Colonic mucosa (tissue), 4 donors: ENCODE measurements at places on chromosomes 5 and 9.
A peak's percentile ranks its signal among the peaks of the same experiment; 100 is the strongest.

DNA sequence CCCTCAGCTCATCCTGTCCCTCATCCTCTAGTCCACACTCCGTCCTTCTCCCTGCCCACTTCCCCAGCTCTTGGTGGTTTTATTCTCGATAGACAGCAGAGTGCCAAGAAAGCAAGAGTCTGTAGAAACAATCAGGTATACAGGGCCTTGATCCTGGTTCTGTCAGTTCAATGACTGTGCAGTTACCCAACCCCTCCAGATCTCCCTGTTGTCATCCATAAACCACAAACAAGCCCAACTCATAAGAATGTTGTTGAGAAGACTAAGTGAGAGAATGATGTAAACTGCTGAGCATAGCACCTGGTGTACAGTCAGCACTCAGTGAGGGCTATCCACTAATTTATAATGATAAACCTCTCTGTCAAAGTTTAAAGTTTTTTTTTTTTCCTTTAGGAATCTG is 31.3 kb downstream of the ISL1 start:
- DNase-seq, result no peak

GRCh38 chr9:121888438-121888775 is 204.7 kb downstream of the TTLL11 start:
- DNase-seq, result no peak

DNA sequence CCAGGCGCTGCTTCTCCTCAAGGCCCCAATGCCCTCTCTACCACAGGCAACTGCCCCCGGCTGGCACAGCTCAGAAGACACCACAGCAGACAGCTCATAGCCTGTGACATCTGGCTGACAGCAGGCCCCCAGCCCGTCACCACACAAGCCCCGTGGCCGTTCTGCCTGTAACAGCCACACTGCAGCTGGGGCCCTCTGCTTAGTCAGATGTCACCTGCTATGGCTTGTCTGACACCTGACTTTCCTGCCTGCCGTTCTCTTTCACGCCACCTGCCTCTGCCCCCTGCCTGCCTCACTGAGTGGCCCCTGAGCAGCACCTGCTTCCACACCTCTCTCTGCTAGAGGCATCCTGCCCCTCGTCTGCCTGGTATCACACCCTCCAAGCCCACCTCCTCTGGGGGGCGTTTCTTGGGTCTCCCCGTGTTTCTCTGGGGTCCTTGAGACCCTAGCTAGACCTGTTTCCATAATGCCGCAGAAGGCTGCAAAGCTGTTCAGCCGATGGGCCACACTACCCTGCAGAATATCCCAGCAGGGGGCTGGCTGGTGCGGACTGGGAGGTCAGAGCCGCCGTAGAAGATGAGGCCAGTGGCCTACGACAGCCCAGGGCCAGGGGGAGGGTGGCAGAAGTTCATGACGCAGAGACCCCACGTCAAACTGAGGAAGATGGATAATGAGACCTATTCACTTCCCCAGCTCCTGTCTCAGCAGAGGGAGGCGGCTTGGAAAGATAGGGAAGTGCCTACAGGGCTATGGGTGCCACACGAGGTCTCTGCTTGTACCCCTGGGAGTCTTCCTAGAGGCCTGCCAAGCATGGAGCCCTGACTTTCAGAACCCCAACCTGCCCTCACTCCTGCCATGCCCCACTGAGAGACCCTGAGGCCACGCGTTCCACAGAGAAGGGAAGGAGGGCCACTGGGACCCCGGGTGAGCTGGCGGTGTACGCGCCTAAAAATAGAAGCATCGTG is 95.1 kb downstream of the ZNF354C start:
- DNase-seq, result no peak

DNA sequence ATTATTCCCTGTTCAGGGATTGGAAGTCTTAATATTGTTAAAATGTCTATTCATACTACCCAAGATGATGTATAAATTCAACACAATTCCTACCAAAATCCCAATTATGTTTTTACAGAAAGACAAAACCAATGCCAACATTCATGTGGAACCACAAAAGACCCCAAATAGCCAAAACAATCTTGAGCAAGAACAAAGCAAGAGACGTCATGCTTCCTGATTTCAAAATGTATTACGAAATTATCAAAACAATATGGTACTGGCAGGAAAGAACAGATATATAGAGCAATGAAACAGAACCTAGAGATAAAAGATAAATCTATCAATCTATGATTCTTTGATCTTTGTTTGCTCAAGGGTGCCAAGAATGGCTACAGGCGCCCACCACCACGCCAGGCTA is 237.9 kb downstream of the TAF11L14 start:
- no peak for DNase-seq

DNA sequence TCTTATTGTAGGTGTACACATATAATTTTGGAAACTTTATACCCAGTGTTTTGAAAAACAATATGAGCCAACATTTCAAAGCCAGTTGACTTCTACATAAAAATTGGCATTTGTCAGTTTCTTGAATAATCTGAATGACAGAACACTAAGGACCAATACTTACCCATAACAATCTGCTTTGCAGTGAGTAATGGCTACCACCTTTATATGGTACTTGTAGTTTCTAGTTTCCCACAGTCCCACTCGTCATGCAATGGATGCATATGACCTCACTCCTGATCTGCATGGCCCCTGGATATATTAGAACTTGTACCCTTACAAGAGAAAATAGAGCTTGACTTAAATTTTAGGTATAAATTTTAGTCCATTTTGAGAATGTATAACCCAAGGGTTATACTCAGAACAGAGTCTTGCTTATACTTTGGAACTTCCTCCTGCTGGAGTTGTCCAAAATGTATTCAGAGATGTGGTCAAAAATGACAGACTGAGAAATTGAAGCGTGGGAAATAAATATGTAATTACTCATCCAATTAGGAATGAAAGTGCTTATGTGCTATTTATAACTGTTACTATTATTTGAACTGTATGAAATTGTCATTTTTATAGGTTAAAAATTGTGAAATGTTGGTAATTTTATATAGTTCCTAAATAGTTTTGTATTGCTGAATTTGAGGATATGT is 19.5 kb downstream of the XRCC4 start:
- DNase-seq, result no peak

DNA sequence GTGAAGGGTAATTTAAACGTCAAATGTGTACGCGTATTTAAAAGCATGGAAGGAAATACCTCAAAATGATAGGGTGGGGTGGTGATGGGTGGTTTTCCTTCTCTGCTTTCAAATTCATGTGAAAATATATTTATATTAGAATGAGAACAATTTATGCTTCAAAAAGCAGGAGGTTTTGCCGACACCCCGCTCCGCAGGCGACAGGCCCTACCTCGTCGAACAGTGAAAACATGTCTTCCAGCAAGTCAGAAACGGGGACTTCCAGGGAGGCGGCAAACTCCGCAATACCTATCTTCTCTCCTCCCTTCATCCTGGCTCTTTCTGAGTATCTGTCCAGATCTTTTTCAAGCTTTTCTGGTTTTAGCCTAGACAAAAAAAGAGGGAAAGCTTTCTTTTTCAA is 28.5 kb upstream of the SLC6A3 start:
- DNase-seq, result no peak

- no peak for DNase-seq
Measured at GRCh38 chr5:96628406-96628805, 33.8 kb upstream of the CAST start.

DNA sequence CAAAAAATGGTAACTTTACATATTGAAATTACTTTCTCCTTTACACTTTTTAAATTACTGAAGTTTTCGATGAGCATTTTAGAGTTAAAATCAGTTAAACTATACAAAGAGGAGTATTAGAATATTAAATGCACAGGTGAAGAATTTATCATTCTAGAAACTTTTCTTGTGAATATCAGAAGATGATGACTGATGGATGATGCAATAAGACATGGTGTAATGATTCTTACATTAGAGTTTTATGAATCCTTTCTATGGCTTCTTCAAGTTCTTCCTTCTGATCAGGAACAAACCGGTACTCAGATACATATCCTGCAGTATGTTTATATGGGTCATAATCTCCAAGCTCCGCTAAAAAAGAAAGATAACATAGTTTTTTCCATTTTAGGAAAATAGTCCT is 154.4 kb downstream of the EPB41L4A start:
- DNase-seq, result no peak

DNA sequence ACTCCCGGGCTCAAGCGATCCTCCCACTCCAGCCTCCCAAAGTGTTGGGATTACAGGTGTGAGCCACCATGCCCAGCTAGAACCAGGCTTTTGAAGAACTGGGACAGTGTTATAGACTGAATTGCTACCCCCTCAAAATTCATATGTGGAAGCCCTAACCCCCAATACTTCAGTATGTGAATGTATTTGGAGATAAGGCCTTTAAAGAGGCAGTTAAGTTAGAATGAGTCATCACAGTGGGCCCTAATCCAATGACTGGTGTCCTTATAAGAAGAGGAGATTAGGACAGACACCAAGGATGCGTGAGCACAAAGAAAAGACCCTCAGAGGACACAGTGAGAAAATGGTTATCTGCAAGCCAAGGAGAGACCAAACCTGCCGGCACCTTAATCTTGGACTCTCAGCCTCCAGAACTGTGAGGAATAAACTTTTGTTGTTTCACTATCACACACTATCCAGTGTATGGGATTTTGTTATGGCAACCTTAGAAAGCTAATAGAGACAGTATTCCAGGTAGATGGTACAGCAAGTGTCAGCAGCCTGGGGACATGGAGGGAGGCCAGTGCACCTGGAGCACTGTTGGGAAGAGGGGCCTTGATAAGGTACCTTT is 31.4 kb upstream of the ERGIC1 start:
- no peak for DNase-seq

- peak; percentile 87 for DNase-seq
Measured at GRCh38 chr9:109274884-109275730, 45.8 kb downstream of the EPB41L4B start.
